ENCODE measurements at places on chromosomes 2 and 18. TPM values are rescaled to one million over a fixed set of nuclear protein-coding genes. Genes with fewer than 3 reads are reported as not detected.
A peak's percentile ranks its signal among the peaks of the same experiment; 100 is the strongest.

- no peak for DNase-seq
Observed at GRCh38 chr2:128317181-128317898, 1.3 kb downstream of the HS6ST1 start.

DNA sequence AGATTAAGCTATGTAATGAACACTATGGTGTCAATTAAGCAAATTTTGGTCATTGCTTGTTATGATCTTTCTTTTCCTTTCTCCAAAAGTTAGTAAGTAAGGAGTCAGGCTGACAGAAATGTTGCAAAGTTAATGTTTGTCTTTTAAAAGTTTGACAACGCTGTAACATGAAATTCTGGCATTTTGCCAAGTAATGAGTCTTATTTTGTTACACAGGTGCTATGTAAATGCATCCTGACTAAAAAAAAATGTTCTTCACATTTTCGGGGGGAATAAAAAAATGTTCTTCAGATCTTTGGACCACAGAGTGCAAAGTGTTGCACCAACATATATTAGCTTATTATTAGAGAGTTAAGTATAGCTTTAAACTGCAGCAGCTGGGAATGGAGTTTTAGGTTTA is 54.8 kb upstream of the PROKR1 start:
- no peak for DNase-seq

- DNase-seq: no peak
Observed at GRCh38 chr2:152427902-152428301, 92.9 kb downstream of the FMNL2 start.

DNA sequence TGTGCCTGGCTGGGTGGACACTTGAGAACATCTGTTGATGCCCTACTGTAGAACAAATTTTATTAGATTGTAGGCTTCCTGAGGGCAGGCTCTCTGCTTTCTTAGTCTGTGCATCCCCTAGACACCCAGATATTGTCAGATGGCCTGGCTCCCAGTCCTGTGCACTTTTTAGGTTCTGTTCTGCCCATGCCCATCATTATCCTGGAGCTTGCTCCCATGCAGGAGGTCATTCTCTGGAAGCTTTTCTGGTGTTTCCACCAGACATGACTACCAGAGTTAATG is 213.3 kb downstream of the MYCN start:
- DNase-seq: no peak

DNA sequence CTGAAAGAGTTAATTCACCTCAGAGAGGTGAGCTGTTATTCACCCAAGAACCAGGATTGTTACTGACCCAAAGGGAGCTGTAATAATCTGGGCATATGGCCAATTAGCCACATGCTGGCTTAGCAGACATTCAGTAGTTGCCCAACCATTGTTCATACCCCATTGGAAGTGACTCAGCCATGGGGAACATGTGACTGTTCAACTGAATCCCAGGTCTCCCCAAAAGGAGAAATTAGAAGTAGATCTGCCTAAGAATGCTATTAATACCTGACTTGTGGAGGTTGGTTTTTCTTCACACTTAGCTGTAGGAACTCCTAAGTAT is 272.6 kb upstream of the UBE2E3 start:
- DNase-seq: no peak

DNA sequence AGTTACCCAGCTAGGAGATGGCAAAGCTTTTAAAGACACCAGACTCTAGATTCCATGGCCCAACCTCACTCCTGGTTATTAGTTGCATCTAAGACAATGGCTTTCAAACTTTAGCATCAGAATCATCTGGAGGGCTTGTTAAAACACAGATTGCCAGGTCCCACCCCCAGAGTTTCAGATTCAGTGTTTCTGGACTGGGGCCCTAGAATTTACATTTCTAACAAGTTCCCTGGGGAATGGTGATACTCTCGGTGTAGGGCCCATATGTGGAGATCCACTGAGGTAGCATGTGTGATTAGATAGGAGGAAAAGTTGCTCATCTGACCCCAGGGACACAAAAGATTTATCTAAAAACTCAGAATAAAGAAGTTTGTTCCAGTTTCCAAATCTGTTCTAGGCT is 14.5 kb upstream of the TTR start:
- no peak for DNase-seq

GRCh38 chr2:47354013-47354847 is 48.7 kb upstream of the MSH2 start:
- DNase-seq: no peak

GRCh38 chr2:19667085-19667484 is 234.7 kb downstream of the TTC32 start:
- DNase-seq: no peak

GRCh38 chr2:111122631-111123421 is 2.1 kb downstream of the BCL2L11 start:
- DNase-seq: peak; percentile 88

- DNase-seq: no peak
Observed at GRCh38 chr18:44859751-44860439, 179.2 kb downstream of the SETBP1 start.

GRCh38 chr2:192247456-192247855 is 52.7 kb upstream of the TMEFF2 start:
- DNase-seq: no peak

GRCh38 chr2:2926009-2926857 is 451.4 kb downstream of the EIPR1 start:
- no peak for DNase-seq

GRCh38 chr2:184780944-184781343 is 182.6 kb downstream of the ZNF804A start:
- DNase-seq: no peak

GRCh38 chr2:207252979-207253645 is 87.4 kb upstream of the KLF7 start:
- DNase-seq: no peak

GRCh38 chr2:190677255-190677654 is 28.4 kb downstream of the NAB1 start:
- no peak for DNase-seq

GRCh38 chr18:59484561-59485328 is 125.7 kb upstream of the LMAN1 start:
- peak; percentile 78 for DNase-seq

GRCh38 chr2:229162015-229162414 is 109.1 kb downstream of the PID1 start:
- no peak for DNase-seq

GRCh38 chr2:238897122-238897880 is 49.4 kb downstream of the TWIST2 start:
- DNase-seq: no peak

- DNase-seq: no peak
Observed at GRCh38 chr2:12597610-12598009, 119.1 kb upstream of the TRIB2 start.

- no peak for DNase-seq
Observed at GRCh38 chr2:241330616-241330981, 14.9 kb downstream of the SEPTIN2 start.

DNA sequence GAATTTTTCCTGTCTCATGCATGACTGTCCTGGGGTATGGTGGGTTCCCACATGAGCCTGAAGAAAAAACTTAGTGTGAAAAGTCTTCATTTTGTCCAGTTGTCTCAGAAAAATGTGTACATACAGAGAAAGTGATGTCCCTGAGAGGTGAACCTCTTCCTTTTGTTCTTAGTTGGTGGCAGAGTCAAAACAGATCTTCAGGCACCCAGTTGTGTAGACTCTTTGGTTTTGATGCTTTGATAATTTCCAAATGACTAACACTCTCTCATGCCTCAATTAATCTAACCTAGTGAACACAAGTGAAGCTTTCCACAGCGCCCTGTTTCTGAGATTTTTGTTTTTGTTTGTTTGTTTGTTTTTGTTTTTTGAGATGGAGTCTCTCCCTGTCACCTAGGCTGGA is 273.5 kb downstream of the PIK3C3 start:
- no peak for DNase-seq

GRCh38 chr2:210288408-210288807 is 26.6 kb downstream of the MYL1 start:
- no peak for DNase-seq

- DNase-seq: no peak
Observed at GRCh38 chr2:64105670-64106461, 38.4 kb downstream of the PELI1 start.

DNA sequence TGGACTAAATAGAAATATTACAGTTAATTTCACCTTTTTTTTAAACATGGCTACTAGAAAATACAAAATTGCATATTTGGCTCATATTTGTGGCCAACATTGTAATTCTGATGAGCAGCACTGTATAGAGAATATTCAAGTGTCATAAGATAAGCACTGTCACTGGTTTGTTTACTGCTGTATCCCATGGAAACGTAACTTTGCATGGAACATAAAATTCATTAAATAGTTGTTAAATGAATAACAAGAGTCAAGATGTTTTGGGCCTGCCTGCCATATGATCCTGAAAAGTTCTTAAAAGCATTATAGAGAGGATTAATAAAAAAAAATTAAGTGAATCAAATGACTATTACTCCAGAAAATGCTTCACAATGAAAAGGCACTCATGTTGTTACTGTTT is 763.7 kb upstream of the CRIM1 start:
- DNase-seq: no peak

GRCh38 chr2:111995148-111995547 is 59.9 kb upstream of the TMEM87B start:
- no peak for DNase-seq

GRCh38 chr18:77099485-77100370 is 32.9 kb downstream of the MBP start:
- DNase-seq: no peak

DNA sequence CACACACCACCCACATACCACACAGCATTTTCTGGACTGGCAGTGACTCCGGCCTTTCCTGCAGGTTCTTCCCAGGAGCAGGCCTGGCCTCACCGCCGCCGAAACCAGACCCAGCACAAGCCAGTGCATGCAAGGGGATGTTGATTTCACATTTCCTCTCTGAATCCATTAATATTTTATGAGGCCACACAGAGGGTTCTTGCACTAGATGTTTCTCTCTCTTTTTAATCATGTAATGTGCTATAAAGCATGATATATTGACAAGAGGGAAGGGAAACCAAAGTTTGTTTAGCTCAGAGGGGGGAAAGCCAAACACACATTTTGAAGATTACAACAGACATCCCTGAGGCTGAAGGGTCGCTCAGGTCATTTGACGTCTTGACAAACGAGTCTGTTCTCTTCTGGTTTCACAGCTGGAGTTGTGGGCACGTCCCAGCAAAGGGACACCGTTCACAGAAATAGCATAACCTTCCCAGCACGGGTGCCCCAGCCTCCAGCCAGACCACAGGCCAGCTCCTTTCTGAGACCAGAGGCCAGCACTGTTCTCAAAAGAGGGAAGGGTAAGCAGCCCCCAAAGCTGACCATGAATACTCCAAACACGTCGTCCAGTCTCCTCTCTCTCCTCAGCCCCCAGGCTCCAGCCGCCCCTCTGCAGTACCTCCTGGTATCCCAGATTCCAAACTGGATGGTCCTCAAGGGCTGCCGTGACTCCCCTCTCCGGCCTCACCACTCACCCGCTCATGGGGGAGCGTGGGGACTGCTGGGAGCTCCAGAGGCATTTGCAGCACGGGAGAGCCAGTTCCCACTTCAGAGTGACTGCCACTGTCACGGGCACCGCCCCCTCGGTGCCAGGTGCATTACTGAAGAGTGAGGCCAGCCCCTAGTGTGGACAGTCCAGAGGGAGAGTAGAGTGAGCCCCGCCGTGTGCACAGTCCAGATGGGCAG is 340.3 kb upstream of the SALL3 start:
- no peak for DNase-seq

DNA sequence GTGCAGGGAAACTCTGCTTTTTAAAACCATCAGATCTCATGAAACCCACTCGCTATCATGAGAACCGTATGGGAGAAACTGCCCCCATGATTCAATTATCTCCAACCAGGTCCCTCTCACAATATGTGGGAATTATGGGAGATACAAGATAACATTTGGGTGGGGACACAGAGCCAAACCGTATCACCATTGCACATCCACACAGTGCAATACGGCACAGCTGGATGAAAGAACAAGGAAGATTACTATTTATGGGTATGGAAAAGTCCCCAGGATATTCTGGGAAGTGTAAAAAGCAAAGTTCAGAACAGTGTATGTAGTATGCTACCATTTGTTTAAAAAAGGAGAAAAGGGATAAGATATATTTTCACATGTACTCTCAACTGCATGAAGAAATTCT is 290.1 kb downstream of the PIK3C3 start:
- DNase-seq: no peak

DNA sequence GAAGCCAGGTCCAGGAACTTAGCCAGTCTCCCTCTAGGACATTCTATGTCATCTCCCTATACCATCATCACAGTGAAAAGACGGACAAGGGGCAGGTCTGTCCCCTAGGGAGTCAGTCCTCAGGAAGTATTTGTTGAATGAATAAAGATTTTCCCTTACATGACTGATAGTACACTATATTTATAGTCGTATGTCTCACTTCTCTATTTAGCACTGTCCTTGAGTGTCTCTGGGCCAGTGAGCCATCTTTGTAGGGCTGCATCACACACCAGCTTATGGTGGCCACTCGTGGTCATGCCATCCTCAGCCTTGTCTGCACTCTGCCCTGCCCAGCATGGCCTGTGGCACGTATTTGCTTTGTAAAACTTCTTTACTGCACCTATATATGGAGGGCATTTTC is 25.8 kb downstream of the PTPN18 start:
- DNase-seq: no peak

GRCh38 chr2:196987649-196988364 is 61.3 kb upstream of the PGAP1 start:
- peak; percentile 51 for DNase-seq

GRCh38 chr18:35167332-35167731 is 73.5 kb upstream of the ZNF397 start:
- no peak for DNase-seq

- DNase-seq: no peak
Observed at GRCh38 chr2:42101206-42102023, 53.6 kb downstream of the PKDCC start.

- DNase-seq: no peak
Observed at GRCh38 chr2:129763190-129763846, 216.1 kb upstream of the RAB6C start.

Gene ATOH8
- 37.3 TPM for polyA plus RNA-seq

Gene PROM2
- 14.6 TPM for polyA plus RNA-seq

Gene HOXD3
- 0.49 TPM for polyA plus RNA-seq

Gene UGT1A10
- not detected for polyA plus RNA-seq

Gene TUBA4B
- 5.7 TPM for polyA plus RNA-seq

Gene NYAP2
- polyA plus RNA-seq: 0.08 TPM

Gene PSMD1
- polyA plus RNA-seq: 73.2 TPM

Gene EMX1
- polyA plus RNA-seq: 0.06 TPM

Gene CABYR
- 5.3 TPM for polyA plus RNA-seq

Gene SAG
- polyA plus RNA-seq: 0.11 TPM

Gene TSPYL6
- polyA plus RNA-seq: 0.05 TPM

Measured in right lung (tissue), 10 donors.